ENCODE measurements at places on chromosomes 2 and 18.

- DNase-seq: no peak
These were observed 89.5 kb upstream of the LMAN1 start for GRCh38 chr18:59448546-59448945.

DNA sequence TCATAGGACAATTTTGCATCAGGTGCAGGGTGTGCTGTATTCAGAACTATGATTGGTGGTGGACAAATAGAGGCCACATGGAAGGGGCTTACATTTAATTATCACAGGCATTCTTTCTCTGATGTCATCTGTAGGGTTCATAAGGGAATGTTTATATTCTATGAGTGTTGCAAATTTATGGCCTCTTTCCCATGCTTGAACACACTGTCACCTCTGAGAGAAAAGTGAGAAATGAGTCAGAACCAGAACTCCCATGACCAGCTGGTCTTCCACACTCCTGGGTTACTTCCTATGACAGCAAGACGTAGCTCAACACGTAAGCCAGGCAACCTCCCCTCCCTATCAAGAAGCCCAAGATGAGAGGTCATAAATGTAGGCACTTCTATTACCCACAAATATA is 310.8 kb downstream of the PIEZO2 start:
- no peak for DNase-seq

DNA sequence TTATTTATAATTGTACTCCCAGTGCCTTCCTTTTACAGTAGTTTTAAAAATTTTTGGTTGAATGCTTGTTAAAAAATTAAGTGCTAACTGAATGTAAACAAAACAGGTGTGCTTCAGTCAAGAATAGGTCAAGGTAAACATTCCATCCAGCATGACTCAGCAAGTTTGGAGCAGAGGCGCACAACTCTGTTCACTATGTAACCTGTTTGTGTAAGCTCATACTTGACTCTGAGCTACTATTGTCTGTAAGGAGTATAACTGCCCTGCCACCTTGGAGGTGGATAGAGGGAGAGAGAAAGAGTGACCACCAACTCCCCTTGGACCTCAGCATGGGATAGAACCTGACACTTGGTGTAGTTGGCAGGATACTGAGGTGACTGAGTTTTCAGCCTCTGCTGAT is 207.4 kb upstream of the SYT4 start:
- DNase-seq: no peak

DNA sequence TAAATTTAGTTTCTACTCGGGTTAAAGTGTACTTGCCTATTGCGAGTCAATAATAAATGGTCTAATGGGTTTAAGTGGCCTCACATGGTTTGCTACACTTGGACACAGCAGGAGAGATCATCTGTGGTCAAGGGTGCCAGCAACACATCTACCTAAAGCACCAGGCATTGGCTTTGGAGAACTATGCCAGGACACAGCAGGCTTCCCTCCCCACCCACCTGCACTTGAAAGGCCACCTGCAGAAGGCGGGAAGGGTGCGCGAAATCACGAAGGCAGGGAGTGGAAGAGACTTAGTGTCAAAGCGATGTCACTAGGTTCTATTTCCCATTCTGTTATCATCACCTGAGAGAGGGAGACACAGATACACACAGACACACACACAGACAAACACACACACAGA is 44.5 kb downstream of the MYT1L start:
- DNase-seq: no peak

- no peak for DNase-seq
These were observed 36.2 kb upstream of the RHOB start for GRCh38 chr2:20410556-20411277.

DNA sequence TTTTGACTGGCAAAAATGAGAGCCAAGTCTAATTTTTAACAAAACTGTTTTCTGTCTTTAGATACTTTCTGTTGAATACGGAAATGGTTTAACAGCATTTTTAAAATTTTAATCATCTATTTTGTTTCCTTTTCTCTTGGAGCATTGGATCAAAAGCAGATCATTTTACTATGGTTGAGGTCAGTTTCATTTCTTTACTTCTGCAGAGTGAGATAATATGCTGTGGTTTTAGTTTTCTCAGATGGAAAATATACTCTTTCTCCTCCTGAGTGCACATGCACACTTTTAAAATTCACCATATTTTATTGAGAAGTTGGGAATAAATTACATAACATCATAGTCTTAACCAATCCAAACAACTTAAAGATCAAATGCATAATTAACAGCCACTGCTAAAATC is 283.3 kb downstream of the SLC8A1 start:
- DNase-seq: no peak

DNA sequence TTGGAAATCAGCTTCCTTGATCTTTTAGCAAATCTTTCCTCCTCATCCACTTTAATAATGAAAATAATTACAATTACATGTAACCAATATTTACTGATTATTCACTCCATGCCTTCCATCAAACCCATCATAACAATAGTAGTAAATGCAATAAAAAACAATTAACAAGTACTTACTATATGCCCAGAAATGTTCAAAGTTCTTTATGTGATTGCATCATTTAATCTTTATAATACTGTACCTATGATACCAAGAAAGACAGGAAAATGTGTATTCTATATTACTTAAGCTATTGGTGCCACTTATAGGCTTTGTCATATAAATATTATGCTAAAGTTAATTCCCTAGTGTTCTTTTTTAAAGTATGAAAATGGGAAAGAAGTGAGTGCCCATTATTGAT is 210.2 kb upstream of the PKDCC start:
- DNase-seq: no peak

GRCh38 chr2:237759176-237759575 is 39.4 kb upstream of the RBM44 start:
- no peak for DNase-seq

GRCh38 chr2:202910698-202911097 is 775 bp downstream of the WDR12 start:
- no peak for DNase-seq

GRCh38 chr2:46855805-46856204 is 59.8 kb downstream of the MCFD2 start:
- DNase-seq: no peak

GRCh38 chr18:12038639-12039539 is 54.8 kb upstream of the ANKRD62 start:
- DNase-seq: peak; percentile 87

DNA sequence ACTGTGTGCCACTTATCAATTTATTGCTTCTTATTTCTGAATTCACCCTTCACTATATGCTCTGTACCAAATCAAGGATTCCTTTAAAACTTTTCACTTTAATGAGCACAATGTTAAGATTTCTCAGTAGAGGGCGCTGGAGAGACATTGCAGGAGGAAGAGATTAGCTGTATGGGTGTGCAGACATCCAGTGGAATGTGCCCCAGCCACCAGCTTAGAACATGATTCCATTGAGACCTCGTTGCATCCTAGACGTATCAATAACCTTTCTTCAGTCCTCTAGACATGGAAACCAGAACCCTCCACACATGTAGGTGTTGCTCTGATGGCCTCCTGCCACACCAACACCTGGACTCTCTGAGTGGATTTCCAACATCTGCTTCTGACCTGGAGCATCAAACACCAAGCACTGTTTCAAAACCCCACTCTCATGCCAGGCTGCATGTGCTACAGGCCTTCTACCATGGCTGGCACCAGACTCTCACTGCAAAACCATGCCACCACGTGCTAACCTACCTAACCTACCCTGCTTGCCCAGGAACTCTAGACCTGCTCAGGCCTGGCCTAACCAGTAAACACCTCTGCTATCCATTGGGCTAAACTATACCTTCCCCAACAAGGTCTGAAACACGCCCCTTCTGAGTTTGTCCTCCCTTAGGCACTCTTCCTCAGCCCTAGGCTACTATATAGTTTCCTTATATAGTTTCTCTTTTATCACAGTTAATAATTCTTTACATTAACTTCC is 633.2 kb upstream of the PKDCC start:
- DNase-seq: no peak

DNA sequence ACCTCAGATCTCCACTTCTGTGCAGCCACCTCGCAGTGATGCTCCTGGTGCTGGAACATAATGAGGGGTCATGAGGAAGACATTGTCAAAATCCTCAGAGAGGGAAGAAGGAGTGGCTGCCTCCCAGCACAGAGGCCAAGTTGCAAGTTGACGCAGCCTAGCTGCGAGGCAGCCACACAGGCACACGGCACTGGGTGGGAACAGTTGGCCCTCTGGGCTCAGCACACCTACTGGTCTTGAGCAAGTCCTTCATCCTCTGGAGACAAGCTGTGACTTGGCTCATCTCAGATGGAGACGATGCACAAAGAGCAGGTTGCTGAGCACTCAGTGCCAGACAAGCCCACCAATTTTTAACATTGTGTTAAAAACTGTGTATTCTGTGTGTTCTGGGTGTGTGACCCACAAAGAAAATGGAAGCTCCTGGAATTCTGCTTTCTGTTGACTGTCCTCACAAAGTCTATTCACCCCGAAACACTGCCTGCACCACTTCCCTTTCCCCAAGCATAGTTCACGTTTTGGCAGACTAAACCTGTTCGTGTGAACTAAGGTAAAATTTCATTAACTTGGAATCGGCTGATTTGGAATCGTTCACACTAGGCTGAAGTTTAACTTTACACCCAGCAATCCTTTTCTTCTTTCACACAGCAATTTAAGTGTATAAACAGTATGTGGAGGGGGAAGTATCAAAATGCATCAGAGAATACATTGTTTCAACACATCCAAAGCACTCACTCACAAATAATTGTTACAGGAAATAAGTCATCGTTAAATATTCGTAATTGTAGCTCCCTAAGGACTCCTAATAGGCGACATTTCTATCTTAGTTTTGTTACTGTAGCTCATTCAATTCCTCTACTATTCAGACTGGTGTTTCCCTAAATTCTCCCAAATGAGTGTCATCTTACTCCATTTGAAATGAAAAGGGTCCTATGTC is 266.6 kb upstream of the ID2 start:
- DNase-seq: no peak

DNA sequence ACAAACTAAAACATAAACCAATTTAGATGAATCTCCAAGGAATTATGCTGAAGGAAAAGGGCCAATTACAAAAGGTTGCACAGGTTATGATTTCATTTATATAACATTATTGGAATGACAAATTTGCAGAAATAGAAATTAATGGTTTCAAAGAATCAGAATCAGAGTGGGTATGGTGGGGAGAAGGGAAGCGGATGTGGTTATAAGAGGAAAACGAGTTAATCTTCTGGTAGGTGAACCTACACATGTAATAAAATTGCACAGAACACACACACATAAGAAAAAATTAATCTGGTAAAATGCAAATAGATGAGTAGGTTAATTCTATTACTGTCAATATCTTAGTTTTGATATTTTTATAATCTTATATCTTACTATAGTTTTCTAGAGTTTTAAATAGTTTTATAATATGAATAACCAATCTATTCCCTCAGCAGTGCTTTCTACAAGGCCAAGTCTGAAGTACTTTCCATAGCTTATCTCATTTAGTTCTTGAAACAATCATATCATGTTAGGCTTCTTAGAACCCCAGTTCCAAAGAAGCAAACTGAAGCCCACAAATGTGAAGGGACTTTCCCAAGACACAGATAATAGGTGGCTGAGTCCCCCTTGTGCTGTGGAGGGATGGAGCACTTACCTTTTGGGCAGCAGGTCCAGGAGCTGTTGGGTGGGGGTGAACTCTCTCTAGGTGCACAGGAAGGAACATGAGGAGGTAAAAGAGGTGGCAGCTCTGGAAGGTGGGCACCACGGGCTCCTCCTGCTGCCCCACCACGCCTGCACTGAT is 31.5 kb downstream of the ZNF519 start:
- no peak for DNase-seq

- DNase-seq: no peak
These were observed 33.7 kb upstream of the TMEM177 start for GRCh38 chr2:119645173-119645855.

- no peak for DNase-seq
These were observed 46.8 kb upstream of the NCK2 start for GRCh38 chr2:105697781-105698449.

GRCh38 chr2:9644603-9645002 is 13.8 kb upstream of the YWHAQ start:
- DNase-seq: no peak

- DNase-seq: no peak
These were observed 487.6 kb downstream of the THSD7B start for GRCh38 chr2:137252934-137253333.

DNA sequence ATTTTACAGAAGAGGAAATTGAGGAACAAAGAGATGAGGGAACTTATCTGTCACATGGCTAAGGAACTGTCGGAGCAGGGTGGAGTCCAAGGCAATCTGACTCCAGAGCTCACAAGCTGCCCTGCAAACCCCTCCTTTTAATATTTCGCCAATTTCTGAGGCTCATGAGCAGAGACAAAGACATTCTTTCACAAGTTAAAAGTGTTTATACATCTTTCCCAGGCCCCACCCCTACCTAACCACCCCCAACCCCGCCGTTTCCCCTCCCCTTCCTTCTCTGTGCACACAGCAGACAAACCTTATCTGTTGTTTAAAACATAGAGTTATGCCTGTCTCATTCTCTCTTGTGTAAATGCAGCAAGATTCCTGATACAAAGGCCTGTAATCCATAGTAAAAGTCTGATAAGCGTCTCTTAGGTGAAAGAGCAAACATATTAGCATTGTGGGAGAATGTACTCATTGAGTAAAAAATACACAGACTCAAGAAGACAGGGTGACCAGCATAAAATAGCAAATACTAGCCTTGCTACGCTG is 44.3 kb downstream of the EPHA4 start:
- no peak for DNase-seq

GRCh38 chr2:75547345-75548035 is 13.2 kb downstream of the EVA1A start:
- no peak for DNase-seq

DNA sequence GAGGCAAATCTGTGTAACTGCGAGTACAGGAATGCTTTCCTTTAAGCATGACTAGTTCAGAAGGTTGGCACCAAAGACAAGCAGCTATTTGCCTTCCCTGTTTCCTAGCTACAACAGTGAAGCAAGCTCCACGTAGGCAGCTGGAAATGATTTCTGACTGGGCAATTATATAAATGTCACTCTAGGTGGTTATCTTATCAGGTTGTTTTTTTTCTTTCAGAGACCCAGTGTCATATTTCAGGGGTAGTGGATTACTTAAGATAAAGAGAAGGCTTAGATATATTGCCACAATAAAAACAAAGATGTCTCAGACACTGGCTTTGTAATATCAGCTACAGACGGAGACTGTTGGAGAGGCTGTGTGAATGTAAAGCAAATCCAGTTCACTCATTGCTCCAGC is 748.9 kb upstream of the NXPH2 start:
- DNase-seq: no peak

DNA sequence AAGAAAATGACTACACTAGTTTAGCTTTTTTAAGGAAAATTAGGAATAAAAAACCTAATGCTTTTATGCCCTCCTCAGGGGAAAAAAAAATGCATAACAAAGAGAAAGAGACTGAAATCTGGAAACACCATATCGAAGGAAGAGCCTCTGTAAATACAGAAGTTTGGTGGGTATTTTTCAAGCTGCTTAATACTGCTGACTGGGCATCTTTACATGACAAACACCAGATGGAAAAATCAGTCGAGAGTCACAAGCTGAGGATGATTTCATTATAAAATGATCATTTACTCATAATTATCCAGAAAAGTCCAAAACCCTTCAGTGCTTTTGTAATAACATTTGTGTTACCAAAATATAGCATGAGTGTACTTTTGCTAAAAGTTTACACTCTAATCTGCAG is 1600.7 kb upstream of the ACVR2A start:
- no peak for DNase-seq

GRCh38 chr2:36741188-36741837 is 44.8 kb downstream of the VIT start:
- DNase-seq: peak; percentile 50

GRCh38 chr2:127176371-127177311 is 43.5 kb downstream of the CYP27C1 start:
- no peak for DNase-seq

- DNase-seq: no peak
These were observed 8.4 kb upstream of the ANXA4 start for GRCh38 chr2:69733342-69734034.

- DNase-seq: peak; percentile 19
These were observed 31.8 kb downstream of the STRADB start for GRCh38 chr2:201483342-201483741.
